Activated CD4-positive, alpha-beta T cell treated with anti-CD3 and anti-CD28 coated beads for 36 hours (primary cell): ENCODE measurements at places on chromosomes 1 and 21. TPM values are rescaled to one million over a fixed set of nuclear protein-coding genes. Genes with fewer than 3 reads are reported as not detected.

Gene LCE2A
- not detected for total RNA-seq

Gene OPTC
- not detected for total RNA-seq

Gene LAMC2
- 0.21 TPM for total RNA-seq

DNA sequence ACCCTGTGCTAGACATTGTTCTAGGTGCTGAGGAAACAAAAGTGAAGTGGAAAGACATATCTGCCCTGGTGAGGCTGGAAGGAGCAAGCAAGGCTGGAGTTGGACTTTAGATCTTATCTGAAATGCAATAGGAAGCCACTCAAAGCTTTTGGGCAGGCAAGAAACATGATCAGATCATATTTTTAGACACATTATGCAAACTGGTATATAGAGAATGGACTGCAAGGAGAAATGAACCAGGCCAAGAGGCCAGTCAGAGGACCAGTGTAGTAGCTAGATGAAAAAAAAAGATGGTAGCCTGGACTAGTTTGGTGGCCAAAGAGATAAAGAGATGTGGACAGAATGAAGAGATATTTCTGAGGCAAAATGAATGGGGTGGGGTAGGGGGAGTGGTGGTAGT is 46.3 kb downstream of the CCN1 start:
- H3K27me3 ChIP-seq: no peaks in the 10 kb centered on the region
- H3K27ac ChIP-seq: no peak overlapping the region
- H3K4me1 ChIP-seq: no peaks in the 10 kb centered on the region
- no peak overlapping the region for H3K4me3 ChIP-seq
- DNase-seq: no peak

DNA sequence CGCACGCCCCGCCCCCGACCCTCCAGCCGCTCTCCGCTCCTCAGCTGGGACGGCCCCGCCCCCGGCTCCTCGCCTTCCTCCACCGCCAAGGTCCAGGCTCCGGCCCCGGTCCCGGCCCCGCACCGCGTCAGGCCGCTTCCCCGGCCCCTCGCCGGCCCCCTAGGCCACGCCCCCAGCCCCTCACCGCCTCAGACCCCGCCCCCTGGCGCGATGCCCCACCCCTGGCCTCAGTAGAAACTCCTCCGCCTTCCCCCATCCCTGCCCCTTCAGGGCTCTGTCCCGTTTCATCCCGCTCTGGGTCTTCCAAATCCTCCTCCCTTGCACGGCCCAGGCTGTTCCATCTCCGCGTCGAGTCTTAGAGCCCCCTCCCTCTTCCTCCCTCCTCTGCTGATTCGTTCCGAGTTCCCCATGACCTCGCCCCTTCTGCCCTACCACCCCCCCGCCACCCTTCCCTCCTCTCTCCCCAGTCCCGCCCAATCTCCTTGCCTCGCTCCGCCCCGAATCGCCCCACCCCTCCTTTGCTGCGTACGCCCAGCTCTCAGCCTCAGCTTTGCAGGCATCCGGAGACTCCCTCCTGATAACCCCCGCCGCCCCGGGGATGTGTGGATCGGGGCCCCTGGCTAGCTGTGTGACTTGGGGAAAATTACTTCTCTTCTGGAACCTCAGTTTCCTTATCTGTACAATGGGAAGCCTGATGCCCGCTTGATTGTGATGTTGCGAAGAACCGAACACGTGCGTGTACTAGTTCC is 448 bp upstream of the ASAP3 start:
- H3K4me1 ChIP-seq: peaks cover 20% of the 10 kb centered on the region
- peaks cover 18% of the 10 kb centered on the region for H3K27me3 ChIP-seq
- peak; percentile 95 for DNase-seq
- no peaks in the 10 kb centered on the region for H3K36me3 ChIP-seq
- peak overlapping the region; percentile 33 for H3K27ac ChIP-seq

- no peak overlapping the region for H3K27ac ChIP-seq
- peaks cover 6% of the 10 kb centered on the region for H3K4me1 ChIP-seq
- no peak overlapping the region for H3K4me3 ChIP-seq
Measured at GRCh38 chr1:220750131-220750515, 2.0 kb downstream of the MTARC2 start.

GRCh38 chr1:156167536-156167935 is 14.2 kb downstream of the SEMA4A start:
- no peaks in the 10 kb centered on the region for H3K27me3 ChIP-seq
- no peak overlapping the region for H3K27ac ChIP-seq
- DNase-seq: no peak
- peaks cover 39% of the 10 kb centered on the region for H3K36me3 ChIP-seq
- H3K4me1 ChIP-seq: peaks cover 32% of the 10 kb centered on the region

GRCh38 chr1:38006008-38006828 is 904 bp upstream of the FHL3 start:
- peaks cover 44% of the 10 kb centered on the region for H3K4me1 ChIP-seq
- H3K27me3 ChIP-seq: no peaks in the 10 kb centered on the region
- H3K36me3 ChIP-seq: peaks cover 6% of the 10 kb centered on the region
- no peak for DNase-seq
- peak overlapping the region; percentile 13 for H3K27ac ChIP-seq

GRCh38 chr21:41769933-41770332 is 3.1 kb upstream of the RIPK4 start:
- H3K36me3 ChIP-seq: no peaks in the 10 kb centered on the region
- no peak overlapping the region for H3K4me3 ChIP-seq
- peaks cover 25% of the 10 kb centered on the region for H3K4me1 ChIP-seq
- H3K27ac ChIP-seq: no peak overlapping the region

DNA sequence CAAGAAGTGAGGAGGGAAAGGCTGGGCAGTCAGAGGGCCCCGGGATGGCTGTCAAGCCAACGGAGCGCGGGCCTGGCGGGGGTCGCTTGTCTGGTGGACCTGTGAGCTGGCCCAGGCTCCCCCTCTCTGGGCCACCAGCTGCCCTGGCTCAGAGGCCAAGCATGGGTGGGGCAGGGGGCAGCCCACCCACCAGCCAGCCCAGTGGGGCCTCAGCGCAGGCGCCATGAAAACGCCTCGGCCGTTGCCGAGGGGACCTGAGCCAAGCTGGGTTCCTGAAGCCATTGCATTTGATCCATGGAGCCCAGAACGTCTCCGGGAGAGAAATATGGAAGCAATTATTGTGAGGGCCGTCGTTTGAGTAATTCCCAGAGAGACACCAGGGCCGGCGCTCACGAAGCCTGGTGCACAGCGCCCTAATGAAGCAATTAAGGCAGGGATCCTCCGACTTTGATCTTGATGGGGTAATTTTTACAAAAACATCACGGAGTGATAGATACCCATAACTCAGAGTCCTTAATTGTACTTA is 90.5 kb upstream of the TTC34 start:
- H3K27ac ChIP-seq: no peak overlapping the region
- no peaks in the 10 kb centered on the region for H3K36me3 ChIP-seq
- peaks cover 6% of the 10 kb centered on the region for H3K27me3 ChIP-seq
- H3K4me1 ChIP-seq: peaks cover 9% of the 10 kb centered on the region
- DNase-seq: no peak
